ENCODE measurements at places on chromosomes 5 and 9.

DNA sequence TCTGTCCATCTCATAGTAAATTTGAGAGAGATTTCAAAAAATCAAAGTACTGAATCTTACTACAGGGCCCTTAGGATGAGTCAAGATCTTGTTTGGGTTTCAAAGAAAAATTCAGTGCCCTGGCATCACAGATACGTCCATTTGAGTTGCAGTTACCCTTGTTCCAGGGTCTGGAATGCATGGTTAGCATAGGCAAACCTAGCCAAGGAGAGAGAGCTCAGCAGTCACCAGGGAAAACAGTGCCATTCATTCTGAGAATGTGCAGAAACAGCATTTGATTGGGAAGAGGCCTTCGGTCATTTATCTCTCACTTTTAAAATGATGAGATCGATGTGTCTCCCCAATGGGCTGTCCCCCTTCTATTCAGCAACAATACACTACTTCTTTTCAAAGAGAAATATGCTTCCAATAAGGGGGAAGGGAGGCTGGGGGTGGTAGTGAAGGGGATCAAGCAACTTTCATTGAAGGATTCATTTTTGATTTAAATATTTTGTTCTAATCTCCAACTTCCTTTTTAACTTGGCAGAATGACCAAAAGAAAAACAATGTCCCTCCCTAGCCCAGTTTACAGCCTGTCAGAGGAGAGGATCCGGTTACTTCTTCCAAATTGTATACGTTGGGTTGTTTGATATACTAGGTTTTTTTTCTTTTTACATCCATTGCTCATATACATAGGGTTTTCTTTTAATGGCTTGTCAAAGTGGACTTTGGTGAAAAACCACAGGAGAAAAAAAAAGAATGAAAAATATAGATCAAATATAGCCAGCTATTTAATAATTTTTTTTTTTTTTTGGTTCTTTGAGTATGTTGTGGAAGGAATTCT is 491.1 kb downstream of the CCDC171 start:
- no peak for DNase-seq

- DNase-seq = no peak
Observed at GRCh38 chr5:67338421-67338820, 141.8 kb upstream of the CD180 start.

GRCh38 chr5:116486588-116486987 is 88.0 kb downstream of the SEMA6A start:
- DNase-seq = no peak

DNA sequence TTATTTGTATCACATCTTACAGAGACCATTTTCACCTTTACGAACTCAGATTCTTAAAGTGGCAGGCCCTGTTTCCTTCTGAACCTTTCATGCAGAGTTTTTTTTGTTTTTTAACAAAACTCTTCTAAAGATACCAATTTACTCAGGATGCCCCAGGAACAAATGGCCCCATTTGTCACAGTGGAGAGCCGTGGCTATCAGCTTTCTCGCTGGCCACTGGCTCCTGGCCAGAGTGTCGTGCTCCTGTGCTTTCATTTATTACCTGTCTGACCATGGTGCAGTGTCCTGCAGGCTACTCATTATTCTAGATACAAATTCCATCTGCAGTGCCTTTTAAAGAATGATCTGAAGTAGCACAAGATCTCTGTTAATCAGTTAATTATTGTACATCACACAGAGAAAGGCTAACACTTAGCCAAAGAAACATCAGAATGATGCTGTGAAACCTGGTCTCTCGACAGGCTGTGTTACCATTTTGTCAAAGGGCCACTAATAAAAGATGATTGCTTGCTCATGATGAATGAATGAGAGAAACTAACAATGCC is 27.8 kb downstream of the ADRA1B start:
- no peak for DNase-seq

Measured in GM03348 (cell line).